NCI-H1105 (cell line): ENCODE measurements at places on chromosomes 6 and 20.

- no peak for DNase-seq
These were observed 21.6 kb downstream of the GABBR1 start for GRCh38 chr6:29611426-29611825.

GRCh38 chr6:23081701-23082100 lies 512.3 kb downstream of the HDGFL1 start:
- no peak for DNase-seq

DNA sequence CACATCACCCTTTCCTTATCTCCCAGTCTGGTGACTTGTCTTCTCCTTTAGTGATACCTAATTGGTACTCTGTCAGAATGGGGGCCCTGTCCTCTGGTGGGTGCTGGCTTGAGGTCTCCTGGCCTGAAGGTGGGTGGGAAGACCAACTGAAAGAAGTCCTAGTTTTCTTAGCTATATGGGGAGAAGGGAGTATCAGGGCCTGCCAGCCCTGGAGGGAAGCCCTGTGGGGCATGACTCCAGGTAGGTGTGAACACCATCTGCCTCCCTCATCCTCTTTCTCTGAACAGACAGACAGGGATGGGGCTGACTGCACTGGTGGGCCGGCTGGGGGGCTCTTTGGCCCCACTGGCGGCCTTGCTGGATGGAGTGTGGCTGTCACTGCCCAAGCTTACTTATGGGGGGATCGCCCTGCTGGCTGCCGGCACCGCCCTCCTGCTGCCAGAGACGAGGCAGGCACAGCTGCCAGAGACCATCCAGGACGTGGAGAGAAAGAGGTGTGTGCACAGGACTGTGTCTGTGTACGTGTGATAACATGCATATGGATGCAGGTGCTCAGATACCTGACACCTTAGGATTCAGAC lies 4.8 kb downstream of the CRIP3 start:
- DNase-seq, result no peak

DNA sequence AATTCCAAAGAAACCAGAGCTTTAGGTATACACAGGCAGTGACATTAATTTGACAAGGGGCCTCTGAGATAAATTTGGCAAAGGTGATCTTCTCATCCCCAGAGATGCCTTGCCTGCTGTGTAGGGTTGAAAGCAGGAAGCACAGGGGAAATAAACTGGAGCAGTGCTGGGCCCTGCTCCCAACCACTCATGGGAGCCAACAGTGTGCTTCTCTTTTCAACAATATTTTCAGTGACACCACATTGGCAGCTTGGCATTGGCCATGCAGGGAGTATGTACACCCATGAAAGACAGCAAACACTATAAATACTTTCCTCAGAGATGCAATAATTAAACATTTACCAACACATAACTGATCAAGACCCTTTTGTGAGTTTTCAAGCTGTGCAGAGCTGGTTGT lies 90.7 kb upstream of the F13A1 start:
- no peak for DNase-seq

DNA sequence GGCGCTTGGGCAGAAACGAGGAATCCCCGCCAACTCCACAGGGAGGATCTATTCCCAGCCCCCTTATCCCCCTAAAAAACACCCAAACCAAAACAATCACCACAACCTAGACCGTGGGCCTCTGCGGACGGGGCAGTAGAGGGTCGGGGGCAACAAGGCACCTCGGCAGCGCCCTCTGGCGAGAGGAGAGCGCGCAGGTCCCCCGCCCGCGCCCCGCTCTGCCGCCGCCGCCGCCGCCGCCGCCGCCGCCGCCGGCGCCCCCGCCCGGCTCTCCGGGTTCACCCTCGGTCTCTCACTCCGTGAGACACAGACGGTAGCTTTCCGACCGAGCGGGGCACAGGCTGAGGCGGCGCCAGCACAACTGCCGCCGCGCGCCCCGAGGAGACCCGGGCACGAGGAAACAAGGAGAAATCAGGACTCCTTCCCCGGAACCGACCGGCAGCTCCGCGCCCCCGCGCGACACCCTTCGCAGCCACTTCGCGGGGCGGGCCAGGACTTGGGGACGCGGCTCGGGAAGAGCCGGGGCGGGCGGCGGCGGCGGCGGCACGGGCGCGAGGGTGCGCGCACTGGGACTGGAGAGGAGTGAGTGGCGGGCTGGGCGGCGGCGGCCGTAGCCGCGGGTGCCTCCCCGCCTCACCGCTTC lies at the start of gene SLC35F1:
TSS of gene SLC35F1 (plus strand) at position 307 of the 643 bp plus-strand sequence.
- peak; percentile 68 for DNase-seq

DNA sequence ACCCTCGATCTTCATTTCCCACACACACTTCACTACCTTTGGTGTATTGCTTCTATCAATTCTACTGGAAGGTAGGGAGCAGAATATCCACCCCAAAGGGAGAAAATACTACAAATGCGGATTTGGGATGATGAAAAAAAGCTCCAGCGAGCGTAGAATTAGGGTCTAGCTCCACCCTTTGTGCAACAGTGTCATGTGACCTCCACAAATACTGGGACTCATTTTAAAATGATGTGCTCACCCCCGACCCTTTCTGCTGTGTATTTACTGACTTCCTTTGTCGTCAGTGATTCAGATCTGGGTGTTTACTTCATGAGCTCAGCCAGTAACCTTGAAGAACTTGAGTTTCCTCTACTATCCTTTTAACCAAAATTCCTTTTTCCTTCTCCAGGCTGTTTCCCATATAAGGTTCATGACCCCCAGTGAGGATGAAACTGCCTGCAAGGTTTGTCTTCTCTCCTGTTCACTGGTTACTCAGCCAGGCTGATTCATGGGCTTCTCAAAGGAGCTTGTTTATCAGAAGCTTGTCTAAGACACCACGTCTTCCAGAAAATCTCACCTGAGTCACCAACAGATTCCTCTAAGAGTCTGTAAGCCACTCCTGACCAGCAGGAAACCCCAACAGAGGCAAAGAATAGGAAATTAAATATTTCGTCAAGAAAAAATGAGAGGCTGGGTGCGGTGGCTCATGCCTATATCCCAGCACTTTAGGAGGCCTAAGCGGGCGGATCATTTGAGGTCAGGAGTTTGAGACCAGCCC lies 39.6 kb upstream of the PAX1 start:
- DNase-seq, result no peak

GRCh38 chr6:44642870-44643522 lies 255.5 kb downstream of the CDC5L start:
- DNase-seq, result peak; percentile 77

- DNase-seq, result no peak
These were observed 72.3 kb downstream of the TBX18 start for GRCh38 chr6:84691978-84692623.

DNA sequence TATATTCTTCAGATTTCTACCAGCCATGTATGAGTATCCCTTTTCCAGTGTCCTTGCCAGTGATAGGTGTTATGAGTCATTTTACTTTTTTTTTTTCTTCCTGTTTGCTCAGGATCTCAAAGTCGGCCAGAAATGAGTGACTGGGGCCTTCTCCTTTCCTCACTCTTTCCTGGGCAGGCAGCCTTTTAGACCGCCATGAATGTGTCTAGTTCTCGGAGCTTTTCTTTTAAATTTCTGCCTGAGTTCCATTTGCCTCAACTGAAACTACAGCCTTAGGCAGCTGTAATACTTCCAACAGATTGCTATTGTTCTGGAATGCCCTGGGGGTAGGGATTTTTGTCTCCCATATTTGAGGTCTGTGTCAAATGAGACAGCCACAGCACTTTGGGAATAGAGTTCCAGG lies 83.7 kb downstream of the STXBP5 start:
- DNase-seq, result no peak

- no peak for DNase-seq
These were observed 110.6 kb upstream of the NHSL1 start for GRCh38 chr6:138609801-138610430.

DNA sequence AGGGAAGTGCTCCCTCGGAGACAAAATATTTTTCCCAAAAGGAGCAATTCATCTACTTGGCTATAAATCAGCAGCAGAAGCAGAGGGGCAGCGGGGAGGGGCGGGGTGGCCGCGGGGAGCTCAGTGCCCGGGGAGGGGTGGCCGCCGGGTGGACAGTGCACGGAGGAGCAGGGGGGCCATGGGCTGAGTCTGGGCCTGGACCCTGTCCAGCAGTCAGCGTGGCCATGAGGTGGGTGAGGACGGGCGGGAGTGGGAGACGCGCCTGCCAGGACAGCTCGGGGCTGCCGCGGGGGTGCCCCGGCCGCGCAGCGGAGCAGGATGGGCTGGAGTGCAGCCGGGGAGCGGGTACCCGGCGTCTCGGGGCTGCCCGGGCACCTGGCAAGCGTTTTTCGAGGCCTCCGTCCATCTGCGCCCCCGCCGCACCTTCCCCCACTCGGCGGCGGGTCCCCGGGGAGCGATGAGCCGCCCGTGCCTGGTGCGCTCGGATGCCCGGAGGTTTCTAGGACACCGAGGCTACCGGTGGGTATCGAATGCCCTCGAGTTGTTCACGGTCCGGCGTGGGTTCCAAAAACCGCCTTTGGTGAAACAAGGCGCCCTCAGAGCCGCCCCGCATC lies 229.5 kb downstream of the THBS2 start:
- DNase-seq, result no peak

DNA sequence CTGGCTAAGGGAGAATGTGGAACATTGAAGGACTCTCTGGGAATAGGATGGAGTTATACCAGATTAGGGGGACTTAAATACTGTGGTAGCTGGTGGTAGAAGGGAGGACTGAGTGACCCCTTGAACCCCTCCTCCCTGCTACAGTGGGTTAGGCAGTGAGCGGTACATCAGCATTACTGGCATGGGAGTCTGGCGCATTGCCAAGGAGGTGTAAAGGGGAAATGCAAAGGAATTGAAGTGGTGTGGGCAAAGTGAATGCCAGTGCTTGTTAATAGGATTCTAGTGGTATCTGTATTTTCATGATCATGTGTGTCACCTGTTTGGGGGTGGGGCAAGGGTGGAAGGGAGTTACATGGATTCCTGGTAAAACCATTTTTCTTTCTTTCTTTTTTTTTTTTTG lies 60.1 kb downstream of the GFRA4 start:
- no peak for DNase-seq

- peak; percentile 21 for DNase-seq
These were observed 136.3 kb upstream of the ZNF184 start for GRCh38 chr6:27608916-27609883.

DNA sequence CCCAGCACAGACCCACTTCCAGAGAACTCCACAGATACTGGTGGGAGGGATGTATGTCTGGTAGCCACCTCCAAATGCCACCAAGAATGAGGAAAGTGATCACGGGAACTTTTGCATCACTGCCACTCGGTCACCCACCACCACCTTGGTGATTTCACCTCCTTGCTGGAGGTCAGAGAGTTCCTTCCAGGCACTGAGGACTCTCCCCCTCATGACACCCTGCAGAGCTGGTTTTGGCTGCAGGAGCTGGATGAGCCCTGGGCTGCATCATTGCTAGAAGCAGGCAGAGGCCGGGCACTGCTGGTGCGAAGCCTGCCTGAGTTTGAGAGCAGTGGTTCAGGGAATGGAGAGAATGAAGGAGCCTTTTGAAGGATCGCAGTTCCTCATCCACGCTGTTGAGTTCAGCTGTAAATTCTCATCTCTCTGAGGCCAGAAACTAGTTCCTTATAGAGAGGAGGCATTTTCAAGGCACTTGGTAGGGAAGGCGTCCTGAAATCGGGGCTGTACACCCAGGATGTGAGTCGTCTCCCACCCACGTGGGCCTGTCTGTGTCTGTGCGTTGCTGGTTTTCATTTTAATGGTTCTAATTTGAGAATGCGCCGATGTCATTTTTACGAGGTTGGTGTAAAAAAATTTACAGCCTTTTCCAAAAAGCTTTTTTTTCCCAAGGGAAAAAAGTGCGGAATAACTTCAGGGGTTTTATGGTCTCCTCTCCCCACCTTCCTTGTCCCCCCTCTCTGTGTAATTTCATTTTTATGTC lies 25.0 kb downstream of the FOXP4 start:
- no peak for DNase-seq
